ENCODE measurements at places on chromosomes 6 and 20.

DNA sequence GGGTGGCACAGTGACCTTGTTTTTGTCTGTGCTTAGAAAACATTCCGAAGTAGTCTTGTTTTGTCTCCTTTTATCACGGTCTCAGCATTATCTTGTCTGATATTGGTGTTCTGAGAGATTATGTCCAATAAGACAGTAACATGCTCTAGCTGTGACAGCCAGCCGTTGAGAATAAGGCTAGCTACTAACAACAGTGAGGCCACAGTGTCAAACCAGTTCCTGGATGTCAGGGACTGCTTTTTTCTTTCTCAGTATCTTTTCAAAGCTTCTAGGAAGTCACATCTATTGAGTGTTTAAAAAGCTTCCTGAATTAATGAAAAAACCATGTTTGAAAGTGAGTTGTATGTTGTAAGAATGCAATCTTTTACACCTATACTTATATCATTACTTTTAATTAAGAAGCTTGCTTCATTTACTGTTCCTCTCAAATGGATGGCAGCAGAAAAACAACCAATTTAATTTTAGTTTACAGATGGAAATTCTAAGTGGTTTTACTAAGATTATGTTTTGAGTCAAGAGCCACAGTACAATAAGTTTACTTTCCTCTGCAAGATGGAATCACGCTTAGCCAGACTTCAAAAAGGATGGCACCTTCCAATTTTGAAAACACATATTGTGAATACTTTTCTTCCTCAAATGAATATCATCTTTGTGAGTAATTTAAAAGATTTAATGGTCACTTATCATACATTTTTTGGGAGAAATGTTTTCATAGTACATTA is 53.1 kb downstream of the MAP3K7 start:
- DNase-seq, result no peak

- no peak for DNase-seq
Observed at GRCh38 chr6:132202574-132202973, 198.7 kb downstream of the MOXD1 start.

GRCh38 chr20:51640743-51641142 is 98.2 kb upstream of the NFATC2 start:
- DNase-seq, result no peak

GRCh38 chr6:43172104-43173007 is 1.3 kb downstream of the SRF start:
- DNase-seq, result no peak

- no peak for DNase-seq
Observed at GRCh38 chr6:159056899-159057298, 12.1 kb upstream of the TAGAP start.

DNA sequence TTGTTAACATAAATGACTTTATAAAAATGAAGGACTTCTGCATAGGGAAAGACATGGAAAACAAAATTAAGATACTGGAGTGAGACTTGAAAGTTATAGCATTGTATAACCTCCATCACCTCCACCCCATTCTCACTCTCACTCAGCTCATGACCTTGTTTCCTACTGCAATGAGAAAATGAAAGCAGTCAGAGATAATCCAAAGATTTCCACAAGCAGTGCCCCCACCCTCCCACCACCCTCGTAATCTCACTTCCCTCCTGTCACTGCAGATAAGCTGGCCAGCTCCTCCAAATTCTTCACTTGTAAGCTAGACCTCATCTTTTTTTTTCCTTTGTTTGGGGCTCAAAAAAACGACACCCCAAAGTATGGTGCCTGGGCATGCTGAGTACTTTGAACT is 52.9 kb upstream of the PROKR2 start:
- DNase-seq, result no peak

- DNase-seq, result no peak
Observed at GRCh38 chr6:4225161-4225872, 89.9 kb upstream of the ECI2 start.

Data from activated CD8-positive, alpha-beta memory T cell treated with anti-CD3 and anti-CD28 coated beads for 1 hour (primary cell).